Activated CD4-positive, alpha-beta T cell treated with anti-CD3 and anti-CD28 coated beads, Interleukin-2, amount 50 U/mL, for 24 hours (primary cell): ENCODE measurements at places on chromosomes 12 and 14.

DNA sequence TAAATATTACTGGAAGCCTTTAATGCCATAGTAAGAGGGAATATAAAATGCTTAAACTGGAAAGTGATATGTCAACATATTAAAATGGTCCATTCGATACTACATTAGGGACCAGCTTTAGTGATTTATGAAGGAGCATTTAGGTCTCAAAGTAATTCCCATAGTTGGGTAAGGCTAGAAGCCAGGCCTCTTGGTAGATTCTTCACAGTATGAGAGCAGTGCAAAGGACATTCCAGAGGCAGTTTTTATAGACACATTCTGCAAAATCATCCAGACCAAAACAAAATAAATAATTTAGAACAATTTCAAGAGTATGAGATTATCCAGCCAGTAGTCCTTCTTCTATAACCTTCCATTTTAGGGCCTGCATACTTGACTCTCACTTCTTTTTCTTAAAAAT, 142.6 kb upstream of the PDZRN4 start:
- no peak for DNase-seq

- no peak for DNase-seq
Observed at GRCh38 chr12:8648576-8649205, 13.9 kb downstream of the MFAP5 start.

GRCh38 chr12:24814379-24815113, 134.4 kb downstream of the BCAT1 start:
- DNase-seq: no peak

DNA sequence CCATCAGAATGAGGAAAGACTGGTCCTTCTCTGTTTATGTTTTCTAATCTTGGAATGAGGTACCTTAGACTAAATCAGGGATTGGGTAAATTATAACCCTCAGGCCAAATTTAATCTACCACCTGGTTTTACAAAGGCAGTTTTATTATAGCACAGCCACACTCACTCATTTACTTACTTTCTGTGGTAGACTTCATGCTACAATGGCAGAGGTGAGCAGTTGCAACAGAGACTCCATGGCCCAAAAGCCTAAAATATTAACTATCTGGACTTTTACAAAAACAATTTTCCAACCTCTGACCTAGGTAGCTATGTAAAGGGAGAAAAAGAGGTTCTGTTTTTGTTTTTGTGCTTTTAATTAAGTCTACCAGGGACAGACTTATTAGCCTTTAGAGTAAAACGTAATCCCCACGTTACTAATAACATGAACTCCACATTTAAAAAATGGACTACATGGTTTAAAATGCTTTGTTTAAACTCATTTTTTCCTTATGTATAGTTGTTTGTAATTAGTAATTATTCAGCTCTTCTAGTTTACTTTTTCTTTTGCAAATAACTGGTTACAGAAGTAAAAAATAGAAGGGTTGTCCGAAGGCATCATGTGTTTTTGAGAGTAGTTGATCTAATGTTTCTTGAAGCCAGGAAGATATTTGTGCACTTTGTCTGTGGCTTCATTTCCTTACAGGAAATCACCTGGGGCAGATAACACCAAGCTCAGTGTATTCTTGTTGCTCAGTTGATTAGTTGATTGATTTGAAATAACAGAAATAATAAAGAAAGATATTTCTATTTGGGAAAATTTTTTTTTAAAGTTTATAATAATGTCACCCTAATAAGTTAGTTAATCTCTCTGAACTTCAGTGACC, 57.6 kb upstream of the ATP2B1 start:
- no peak for DNase-seq

- DNase-seq: no peak
Observed at GRCh38 chr12:96466939-96467751, 22.2 kb upstream of the CFAP54 start.

DNA sequence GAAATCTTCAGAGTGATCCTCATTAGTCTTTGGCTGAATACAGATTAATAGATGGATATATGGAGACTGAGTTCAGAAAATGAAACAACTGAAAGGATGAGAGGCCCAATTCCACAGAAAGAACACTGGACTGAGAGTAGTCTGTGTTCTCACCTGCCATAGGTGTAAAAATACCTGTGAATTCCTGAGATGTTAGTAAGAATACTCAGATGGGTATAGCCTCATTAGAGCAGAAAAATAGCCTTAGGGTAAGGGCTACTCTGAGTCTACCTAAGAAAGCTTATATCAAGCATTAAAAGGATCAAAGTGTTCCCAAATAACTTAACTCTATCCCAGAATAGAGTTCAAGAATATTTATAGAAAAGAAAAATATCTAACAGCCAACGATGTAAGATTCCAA, 1510.3 kb upstream of the SEL1L start:
- DNase-seq: no peak

- no peak for DNase-seq
Observed at GRCh38 chr12:105336411-105336810, 5.9 kb downstream of the C12orf75 start.

- no peak for DNase-seq
Observed at GRCh38 chr14:32678088-32678487, 260.6 kb upstream of the NPAS3 start.

DNA sequence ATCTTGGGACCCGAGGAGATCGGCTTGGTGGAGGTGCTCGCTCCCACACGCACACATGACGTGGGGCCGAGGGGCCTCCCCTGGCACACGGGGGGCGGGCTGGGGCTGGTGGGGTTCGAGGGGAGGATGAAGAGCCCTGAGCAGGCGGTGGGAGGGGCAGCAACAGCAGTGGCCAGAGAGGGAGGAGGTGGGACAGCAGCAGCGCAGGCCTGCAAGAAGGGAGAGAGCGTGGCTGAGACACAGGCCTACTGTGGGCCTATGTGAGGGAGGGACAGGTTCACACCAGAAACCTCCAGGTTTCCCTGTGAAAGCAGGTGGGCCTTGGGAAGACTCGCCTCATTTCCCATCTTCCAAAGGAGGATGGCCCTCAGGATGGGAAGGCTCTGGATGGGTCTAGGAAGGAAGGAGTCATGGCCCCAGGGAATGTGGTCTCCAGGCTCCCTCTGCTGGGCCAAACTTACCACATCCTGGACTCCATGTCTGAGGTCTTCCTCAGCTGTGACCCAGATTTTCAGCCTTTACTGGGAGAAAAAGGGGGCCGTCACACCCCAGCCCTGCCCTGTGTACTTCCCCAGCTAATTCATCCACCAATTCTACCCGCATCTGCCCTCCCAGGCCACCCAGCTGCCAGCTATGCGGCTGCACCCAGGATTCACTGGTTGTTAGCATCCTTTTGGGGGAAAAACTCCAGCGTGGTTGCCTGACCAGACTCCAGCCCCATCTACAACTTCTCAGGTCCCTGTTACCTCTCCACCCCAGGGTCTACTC, 2.8 kb downstream of the PIANP start:
- DNase-seq: no peak

- DNase-seq: no peak
Observed at GRCh38 chr14:24563505-24563904, 12.5 kb downstream of the CTSG start.

GRCh38 chr12:71431991-71432390, 7.6 kb upstream of the LGR5 start:
- no peak for DNase-seq

- DNase-seq: no peak
Observed at GRCh38 chr14:100531152-100532121, 55.8 kb downstream of the BEGAIN start.

DNA sequence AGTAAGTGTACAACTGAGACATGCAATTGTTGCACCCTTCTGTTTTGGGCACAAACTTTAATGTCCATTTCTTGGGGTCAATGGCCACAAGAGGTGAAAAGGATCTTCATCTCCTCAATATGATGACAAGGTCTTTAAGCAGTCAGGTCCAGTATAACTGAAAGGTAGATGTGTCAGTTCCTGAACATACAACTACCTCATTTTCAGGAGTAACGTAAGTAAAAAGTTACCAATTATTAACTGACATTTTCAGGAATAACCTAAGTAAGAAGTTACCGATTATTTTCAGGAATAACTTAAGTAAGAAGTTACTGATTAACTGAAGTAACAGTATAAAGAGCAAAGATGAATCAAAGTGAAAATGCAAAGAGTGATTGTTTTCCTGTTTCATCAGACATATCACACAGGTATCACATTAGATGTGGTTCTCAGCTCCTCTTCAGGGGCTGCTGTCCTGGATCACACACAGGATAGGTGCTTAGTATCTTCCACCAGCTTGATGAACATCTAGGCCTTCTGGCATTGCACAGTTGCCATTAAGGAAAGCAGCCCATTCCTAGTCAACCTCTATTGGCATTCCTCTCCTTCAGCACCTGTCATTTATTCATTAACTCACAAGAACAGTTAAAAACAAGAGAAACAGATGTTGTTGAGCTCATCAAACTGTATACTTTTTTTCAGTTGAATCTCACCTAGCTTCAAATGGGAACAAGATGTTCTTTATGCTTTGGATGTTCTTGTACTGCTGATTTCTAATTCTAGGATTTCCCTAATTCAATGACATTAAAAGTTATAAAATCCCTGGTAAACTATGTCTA, 200.0 kb downstream of the FOXG1 start:
- no peak for DNase-seq

GRCh38 chr14:90449411-90449810, 52.6 kb downstream of the CALM1 start:
- no peak for DNase-seq

- DNase-seq: no peak
Observed at GRCh38 chr14:100692859-100693558, 33.7 kb upstream of the DLK1 start.

DNA sequence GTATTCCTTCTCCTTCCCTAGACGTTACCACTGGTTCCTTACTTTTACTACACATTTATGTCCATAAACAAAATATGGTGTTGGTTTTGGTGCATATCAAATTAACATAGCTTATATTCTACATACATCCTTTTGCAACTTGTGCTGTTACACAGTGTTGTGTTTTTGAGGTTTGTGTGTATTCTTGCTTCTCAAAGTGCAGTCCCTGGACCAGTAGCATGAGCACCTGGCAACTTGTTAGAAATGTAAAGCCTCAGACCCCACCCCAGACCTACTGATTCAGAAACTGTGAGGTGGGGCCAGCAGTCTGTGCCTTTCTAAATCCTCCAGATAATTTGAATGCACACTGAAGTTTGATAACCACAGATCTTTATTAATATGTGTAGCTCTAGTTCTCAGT, 65.9 kb downstream of the RNFT2 start:
- DNase-seq: no peak

GRCh38 chr12:124457287-124458219, 109.9 kb downstream of the NCOR2 start:
- peak; percentile 16 for DNase-seq

DNA sequence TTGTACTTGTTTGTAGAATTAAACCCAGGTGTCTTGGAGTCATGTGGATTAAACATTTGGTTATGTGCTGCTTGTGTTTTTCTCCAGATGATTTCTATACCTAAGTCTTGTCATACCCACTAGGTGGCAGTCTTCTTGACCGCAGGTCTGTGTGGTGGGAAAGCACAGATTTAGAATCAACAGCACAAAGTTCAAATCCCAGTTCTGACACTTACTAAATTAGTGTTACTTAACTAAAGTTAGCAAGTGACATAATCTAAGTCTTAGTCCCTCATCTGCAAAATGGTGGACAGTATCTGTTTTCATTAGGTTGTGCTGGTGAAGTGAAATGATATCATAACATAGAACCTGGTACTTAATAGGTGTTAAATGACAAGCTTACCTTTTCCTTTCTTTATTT, 151.0 kb upstream of the ARHGAP5 start:
- DNase-seq: no peak

DNA sequence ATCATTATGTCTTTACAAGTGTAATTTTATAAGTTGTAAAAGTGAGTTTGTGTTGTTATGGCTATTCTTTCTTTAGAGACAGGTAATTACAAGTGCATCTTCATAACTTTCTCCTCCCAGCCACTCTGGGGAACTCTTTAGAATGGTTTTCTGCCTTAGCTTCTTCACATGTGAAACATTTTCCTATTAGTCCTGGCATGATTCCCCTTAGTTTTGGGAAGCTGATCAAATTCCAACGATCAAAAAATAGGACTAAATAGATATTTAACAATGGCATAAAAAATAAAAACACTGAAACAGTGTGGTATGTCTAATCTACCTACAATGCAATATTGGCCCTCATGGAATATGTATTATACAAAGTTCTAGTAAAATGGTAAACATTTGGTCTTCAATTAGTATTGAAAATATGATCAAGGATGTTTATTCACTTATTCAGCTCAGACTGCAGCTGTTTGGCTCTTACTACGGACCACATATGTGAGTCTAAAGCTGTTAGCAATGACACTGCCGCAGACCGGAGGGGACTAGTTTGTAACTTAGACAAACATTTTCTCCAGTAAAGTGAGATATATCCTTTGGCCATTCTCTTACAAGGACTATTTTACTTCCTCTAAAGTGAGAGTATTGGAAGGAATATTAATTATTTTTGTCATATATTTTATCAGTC, 890.8 kb upstream of the USP15 start:
- DNase-seq: no peak

- DNase-seq: peak; percentile 28
Observed at GRCh38 chr12:122730215-122731014, at the start of gene HCAR1. TSS of gene HCAR1 (minus strand) at chr12:122730844. CDS start at chr12:122730339, 505 bp downstream.

DNA sequence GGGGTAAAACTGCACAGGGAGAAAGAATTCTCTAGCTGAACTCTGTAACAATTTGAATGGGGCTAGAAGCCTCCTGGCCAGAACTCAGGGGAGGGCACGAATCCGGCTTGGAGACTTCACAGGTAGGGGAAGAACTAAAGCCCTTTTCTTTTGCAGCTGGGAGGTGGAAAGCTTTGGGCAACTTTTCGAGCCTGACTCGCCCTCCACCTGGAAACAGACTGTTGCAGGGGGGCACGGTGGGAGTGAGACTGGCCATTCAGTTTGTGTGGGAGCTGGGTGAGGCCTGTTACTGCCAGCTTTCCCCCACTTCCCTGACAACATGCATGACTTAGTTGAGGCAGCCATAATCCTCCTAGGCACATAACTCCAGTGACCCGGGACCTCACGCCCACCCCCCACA, 135.8 kb downstream of the PLCZ1 start:
- no peak for DNase-seq

- no peak for DNase-seq
Observed at GRCh38 chr14:104073764-104074163, 11.7 kb upstream of the ASPG start.

- no peak for DNase-seq
Observed at GRCh38 chr12:54166567-54167499, 22.0 kb downstream of the SMUG1 start.
